ENCODE measurements at places on chromosomes 2 and 18. TPM values are rescaled to one million over a fixed set of nuclear protein-coding genes. Genes with fewer than 3 reads are reported as not detected.

The CPLX4 gene
- under 0.01 TPM for total RNA-seq

The ANKRD36C gene
- total RNA-seq, result 39.0 TPM

The EPB41L3 gene
- 0.97 TPM for total RNA-seq

DNA sequence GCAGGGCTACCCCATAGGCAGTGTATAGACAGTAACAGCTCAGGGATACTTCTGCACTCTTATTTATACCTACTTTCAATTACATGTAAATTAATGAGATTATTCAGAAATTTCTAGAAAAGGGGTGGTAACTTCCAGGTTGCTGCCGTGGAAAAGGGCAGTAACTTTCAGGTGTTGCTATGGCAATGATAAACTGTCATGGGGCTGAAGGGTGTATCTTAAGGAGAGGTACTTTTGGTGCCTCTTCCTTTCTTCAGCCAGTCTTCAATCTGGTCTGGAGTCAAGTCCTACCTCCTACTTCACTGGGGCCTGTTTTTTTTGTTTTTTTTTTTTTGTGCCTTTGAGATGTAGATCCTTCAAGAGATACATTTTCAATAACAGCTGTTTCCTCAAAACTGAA is 35.2 kb upstream of the DNAJC10 start:
- DNase-seq, result no peak

DNA sequence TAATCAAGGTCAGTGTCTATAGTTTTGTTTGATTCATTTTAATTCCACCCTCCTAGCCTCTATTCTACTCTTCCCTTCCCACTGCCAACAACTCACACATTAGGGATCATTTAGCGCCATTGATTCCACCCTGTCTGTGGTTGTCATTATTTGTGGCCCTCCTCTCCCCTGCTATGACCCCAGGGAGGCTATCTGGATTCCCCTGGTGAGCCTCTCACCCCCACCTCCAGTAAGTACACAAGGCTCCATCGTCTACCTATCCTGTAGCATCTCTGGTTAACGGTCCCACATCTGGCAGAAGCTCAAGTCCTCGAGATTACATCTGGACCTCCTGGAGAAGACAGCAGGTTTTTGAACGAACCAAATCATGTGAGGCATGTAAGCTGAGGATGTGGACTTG is 27.4 kb downstream of the UPP2 start:
- no peak for DNase-seq

DNA sequence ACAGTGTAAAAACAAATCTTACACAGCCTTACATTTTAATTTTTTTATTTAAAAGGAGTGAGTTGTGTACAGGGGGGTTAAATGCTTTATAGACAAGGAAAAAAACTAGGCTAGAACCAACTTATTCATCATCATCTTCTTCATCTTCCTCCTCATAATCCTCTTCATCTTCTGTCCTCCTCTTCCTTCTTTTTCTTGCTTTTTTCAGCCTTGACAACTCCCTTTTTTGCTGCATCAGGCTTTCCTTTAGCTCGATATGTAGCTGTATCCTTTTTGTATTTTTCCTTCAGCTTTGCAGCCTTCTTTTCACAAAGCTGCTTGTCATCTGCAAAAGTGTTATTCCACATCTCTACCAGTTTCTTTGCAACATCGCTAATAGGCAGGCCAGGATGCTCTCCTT is 113.6 kb upstream of the SP5 start:
- DNase-seq, result no peak

DNA sequence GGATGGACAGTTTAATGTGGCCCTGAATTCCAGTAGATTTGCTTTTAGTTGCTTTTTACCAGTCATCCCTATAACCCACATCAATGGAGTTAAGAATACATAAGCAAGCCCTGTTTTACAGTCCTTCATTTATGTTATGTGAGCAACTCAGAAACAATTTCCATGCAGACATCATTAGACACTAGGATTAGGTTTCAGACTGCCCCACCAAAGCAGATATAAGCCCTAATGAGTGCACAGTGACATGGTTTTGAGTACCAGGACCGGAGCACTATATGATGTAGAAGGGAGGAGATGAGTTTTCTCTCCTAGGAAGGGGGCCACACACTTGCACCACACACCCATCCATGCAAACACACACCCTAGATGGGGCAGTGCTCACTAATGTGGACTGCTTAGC is 15.5 kb downstream of the KCNS3 start:
- DNase-seq, result peak; percentile 5

DNA sequence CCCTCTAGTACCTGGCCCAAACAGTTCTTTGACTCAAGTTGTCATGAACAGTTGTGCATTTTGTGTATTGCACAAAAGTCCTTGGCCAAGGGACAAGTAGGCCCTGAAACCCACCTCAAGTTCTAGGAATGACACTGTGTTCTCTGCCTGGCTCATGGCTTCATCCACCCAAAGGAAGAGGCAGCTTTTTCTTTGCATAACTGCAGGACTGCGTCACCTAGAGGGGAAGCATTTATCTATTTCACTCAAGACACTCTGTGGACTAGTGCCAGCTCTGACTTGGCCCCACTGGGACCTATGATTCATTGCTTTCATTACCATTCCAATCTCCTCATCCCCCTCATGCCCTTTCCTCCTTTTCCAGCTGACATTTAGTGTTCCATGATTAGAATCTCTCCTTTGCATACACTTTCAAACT is 119.3 kb upstream of the SIX2 start:
- peak; percentile 91 for DNase-seq

DNA sequence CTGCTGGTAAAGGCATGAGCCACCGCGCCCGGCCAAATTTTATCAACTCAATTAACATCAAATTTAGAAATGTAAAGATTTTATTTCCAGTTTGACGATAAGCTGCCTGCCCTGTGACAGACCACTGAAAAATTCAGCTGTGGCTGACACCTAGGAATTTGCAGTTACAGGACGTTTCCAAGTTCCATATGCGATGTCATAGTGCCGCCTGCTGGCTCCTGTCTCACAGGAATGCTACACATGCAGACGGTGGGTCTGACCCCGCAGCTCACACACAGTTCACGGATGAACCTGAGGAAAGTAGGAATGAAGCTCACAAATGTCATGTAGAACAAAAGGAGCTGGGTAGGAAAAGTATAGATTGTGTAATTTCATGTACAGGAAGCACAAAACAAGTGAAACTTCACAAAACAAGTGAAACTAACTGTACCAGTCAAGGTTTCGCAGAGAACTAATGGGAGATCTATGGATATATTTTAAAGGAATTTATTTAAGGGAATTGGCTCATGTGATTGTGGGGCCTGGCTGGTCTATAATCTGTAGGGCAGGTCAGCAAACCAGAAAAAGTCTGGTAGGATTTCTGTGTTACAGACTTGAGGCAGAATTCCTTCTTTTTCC is 13.2 kb upstream of the SEH1L start:
- peak; percentile 86 for DNase-seq

All from fibroblast of villous mesenchyme (primary cell).